ENCODE measurements at places on chromosomes 16 and 17.

DNA sequence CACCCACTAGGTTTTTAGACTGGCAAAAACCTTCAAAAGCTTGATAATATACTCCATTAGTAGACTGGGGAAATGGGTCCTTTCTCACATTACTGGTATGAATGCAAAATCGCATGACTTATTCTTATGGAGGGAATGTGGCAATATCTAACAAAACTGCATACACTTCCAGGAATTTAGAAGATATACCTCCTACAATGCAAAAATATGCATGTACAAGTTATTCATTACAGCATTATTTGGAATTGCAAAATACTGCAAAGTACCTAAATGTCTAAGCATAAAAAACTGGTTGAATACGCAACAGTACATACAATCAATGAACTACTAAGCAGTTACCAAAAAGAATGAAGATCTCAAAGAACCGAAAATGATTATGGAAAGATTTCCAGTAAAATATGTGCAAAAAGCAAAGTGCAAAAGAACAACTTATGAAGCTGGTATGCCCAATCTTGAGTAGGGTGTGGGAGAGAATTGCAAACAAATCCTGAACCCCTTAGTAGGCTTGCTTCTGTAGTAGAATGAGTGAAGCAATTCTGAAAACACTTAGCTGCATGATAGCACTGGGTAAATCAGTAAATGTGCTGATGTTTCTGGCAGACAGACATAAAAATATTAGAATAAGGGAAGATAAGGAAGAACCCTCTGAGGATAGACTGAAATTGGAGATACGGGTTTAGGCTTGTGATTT lies 180.1 kb downstream of the PARN start:
- no peak for DNase-seq

- DNase-seq = no peak
Observed at GRCh38 chr16:47460359-47460710, 528 bp downstream of the ITFG1 start.

DNA sequence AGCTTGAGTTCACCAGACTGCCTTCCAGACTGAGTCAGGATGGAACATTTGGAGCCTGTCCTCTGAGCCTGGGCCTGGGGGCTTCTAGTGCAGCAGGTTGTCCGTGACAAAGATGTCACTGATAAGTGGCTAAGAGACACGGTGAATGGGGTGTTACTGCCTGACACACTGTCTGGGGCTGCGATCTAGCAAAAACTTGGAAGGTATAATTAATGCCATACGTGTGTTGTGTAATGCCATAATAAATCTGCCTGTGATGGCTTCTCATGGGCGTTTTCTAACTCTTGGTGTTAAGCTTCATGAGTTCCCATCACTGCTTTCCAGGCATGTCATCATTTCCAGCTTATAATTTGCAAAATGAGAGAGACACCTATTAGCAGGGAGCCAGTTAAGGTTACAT lies 215.4 kb downstream of the UTP18 start:
- DNase-seq = no peak

GRCh38 chr17:2982854-2983253 lies 80.6 kb downstream of the OR1D5 start:
- no peak for DNase-seq

- peak; percentile 70 for DNase-seq
Observed at GRCh38 chr16:84599521-84600202, 18.2 kb downstream of the COTL1 start.

DNA sequence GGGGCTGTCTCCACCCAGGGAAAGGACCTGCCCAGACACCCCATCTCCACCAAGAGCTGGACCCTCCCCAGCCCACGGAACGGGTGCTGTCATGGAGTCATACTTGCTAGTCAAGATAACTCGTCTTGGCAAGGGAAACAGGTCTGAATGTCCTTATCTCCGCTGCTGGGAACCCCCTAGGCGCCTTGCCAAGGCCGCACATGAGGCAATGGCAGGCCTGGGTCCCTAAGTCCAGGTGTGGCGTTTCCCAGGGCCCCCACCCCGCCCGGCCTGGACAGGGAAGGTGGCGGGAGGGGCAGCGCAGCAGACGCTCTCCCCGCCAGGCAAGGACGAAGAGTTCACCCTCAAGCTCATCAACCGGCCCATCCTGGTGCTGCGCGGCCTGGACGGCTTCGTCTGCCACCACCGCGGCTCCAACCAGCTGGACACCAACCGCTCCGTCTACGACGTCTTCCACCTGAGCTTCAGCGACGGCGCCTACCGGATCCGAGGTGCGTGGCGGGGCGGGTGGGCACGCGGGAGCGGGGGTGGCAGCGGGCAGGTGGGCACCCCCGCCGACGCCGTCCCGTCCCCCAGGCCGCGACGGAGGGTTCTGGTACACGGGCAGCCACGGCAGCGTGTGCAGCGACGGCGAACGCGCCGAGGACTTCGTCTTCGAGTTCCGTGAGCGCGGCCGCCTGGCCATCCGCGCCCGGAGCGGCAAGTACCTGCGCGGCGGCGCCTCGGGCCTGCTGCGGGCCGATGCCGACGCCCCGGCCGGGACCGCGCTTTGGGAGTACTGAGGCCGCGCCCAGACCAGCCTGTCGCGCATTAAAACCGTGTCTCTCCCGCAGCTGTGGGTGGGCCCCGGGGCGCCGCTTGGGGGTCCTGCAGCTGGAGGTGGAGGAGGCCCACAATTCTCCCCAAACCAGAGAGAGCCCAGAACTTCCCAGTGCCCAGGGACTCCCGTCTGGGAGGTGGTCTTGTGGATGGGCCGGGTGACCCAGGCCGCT lies 8.4 kb downstream of the FSCN2 start:
- no peak for DNase-seq

DNA sequence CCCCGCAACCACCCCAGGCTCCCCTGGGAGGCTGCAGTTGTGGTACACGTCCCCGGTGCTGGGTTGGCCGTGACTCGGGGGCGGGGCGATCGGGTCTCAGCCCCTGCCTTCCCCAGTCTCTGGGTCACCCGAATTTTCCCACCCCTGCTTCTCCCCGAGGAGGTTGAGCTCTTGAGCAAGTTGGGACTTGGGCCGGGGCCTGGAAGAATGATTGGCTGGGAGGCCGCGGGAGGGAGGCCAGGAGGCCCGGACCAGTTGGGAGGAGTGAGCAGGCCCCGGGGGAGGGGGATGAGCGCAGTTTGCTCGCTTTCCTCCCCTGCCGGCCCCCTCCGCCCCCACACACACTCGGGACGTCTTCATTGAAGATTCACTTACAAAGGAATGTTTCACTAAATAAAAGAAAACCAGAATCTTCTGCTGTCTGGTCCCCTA lies 4.5 kb upstream of the HEXIM1 start:
- DNase-seq = no peak

- no peak for DNase-seq
Observed at GRCh38 chr17:28046034-28046825, 3.8 kb downstream of the NLK start.

- DNase-seq = peak; percentile 61
Observed at GRCh38 chr16:588639-588888, 1.3 kb upstream of the RAB40C start.

- no peak for DNase-seq
Observed at GRCh38 chr17:38918916-38919315, 6.5 kb upstream of the LASP1NB start.

- DNase-seq = no peak
Observed at GRCh38 chr17:82602487-82602886, 45.8 kb downstream of the WDR45B start.

GRCh38 chr16:48350736-48351135 lies 34.5 kb downstream of the SIAH1 start:
- DNase-seq = no peak

DNA sequence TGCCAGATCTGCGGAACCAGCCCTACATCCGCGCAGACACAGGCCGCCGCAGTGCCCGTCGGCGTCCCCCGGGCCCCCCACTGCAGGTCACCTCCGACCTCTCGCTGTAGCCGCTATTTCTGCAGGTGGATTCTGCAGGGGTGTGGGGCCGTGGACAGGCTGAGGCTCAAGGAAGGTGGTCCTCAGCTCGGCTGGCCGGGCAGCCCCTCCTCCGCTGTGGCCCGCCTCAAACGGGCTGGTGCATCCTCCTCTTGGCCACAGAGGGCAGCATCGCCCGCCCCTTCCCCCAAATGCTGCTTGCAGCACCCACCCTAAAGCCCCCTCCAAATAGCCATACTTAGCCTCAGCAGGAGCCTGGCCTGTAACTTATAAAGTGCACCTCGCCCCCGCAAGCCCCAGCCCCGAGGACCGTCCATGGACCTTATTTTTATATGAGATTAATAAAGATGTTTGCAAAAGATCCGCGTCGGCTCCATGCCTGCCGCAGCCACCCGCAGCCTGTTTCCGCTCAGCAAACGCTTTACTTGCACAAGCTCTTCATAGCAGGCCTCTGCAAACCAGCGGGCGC lies 14.9 kb downstream of the SPATA32 start:
- DNase-seq = no peak

GRCh38 chr17:40281663-40282062 lies 6.0 kb upstream of the CDC6 start:
- DNase-seq = no peak

DNA sequence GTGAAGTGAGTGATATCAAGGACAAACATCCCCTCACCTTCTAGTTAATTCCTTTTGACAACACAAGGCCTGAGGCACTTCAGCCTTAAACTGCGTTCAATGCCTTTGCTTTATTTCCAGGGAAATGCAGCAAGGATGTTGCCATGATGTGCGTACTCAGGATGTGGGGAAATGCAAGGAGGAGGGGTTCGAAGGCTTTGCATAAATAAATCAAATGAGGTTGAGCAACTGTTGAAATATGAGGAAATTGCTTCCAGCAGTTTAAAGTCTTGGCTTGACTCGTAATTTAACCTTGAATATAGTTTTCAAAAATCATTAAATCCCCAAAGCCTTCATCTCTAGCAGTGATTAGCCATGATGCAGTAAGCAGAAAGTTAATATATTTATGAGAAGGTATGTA lies 81.8 kb upstream of the CCL2 start:
- DNase-seq = no peak

DNA sequence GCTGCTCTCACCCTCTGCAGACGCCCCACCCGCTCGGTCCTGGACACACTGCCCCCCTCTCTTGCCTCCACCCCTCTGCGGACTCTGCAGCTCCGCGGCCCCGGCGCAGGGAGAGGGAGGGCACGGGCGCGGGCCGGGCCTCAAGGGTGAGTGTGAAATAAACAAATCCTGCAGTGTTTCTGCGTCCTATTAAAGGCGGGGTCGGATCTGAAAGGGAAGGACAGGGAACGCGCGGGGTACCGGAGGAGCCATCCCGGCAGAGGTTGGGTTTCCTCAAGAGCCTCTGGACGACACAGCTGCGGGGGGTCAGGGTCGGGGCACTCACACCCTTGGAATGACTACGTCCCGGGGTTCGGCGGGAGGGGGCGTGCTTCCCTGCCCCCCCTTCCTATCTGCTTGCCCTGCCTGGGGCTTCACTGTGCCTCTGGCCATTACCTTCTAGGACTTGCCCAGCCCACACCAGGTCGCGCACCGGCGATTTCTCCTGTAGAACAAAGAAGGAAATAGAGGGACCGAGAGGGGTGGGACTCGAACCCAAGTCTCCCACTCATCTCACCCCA lies 466 bp upstream of the HSF4 start:
- no peak for DNase-seq

GRCh38 chr17:36641331-36641876 lies 40.0 kb downstream of the MRM1 start:
- no peak for DNase-seq

DNA sequence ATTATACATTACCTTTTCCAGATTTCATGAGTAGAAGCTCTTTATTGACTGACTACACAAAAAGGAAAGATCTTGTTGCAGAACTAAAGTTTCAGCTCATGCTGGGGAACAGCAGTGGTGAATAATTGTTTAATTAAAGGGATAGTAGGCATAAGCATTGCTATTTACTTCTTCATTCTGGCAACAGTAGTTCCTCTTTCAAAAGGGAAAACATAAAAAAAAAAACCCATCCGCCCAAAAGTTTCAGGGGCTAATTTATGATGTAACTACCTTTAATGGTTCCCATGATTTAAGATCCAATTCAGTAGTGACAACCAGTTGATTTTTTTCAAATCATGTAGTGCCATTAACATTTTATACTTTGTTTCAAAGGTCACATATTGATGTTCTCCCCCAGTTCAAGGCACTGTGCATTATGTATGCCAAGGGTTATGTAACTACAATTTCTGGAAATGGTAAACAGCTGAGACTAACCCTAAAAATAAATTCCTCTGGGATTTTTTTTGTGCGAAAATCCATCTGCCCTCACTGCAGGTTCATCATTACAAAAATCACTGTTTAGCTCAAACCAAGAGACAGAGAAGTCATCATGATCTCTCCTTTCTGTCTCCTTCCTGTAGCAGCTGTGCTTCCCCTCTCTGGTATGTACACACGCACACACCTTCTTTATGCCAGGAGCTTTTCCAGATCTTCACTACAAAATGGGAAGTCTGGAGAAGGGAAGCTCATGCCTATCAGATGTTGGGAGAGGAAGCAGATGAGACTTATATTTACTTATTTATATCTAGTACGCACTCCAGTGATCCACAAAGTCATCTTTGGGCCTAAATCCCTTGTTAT lies 2.2 kb upstream of the PHLPP2 start:
- DNase-seq = no peak

DNA sequence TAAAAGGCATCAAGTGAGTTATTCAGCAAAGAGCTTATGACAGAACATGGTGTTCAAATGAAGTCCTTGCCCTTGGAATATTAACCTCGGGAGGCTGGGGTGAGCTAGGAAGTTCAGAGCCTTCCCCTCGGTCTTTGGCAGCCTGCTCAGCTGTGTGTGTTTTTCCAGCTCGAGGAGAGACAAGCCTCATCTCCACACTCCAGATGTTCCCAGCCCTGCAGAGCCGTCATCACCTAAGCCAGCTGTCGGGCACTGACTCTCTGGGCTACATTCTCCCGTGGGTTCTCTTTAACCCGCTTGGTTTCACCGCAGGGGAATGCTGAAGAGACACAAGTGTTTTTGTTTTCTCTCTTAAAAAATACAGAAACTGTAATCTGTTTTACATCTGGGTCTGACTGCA lies 47.1 kb downstream of the IRX3 start:
- DNase-seq = no peak

- DNase-seq = peak; percentile 63
Observed at GRCh38 chr17:14302091-14302430, 1.2 kb downstream of the HS3ST3B1 start.

DNA sequence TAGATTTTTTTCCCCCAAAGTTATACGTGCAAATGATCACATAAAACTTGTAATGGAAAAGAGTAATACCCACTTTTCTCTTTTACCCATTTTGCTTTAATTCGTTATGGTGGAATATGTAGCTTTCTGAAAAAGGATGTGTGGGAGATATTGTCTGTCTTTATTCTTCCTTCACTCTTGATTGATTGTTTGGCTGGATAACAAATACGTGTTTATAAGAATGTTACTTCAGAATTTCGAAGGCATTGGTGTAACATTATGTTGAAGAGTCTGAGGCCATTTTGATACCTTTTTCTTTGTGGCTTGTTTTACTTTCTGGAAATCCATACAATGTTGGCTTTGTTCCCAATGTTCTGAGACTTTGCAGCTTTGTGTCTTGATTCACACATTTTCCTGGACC lies 71.4 kb downstream of the BCAS3 start:
- DNase-seq = no peak

DNA sequence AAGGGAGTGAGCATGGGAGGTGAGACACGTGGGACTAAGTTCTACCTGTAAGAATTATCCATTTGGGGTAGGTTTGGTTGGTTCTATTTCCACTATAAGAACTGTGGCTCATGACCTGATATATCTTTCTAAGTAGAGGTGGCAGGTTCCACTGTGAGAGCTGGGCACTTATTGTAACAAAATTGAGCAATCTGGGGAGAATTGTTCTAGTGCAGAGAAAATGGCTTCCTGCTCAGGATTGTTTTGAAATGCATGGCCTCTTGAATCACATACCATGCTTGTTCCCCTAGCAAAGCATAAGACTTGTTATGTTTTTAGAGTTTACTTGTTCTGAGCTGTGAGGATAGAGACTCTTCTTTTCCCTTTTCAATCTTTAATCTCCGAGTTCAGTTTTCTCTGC lies 125.9 kb downstream of the MAP2K6 start:
- DNase-seq = no peak

All from activated CD8-positive, alpha-beta memory T cell treated with anti-CD3 and anti-CD28 coated beads, Interleukin-2, amount 50 U/mL, for 4 hours (primary cell).